Activated CD4-positive, alpha-beta T cell treated with anti-CD3 and anti-CD28 coated beads, Interleukin-2, amount 50 U/mL, for 24 hours (primary cell): ENCODE measurements at places on chromosomes 2 and 18.

- no peak for DNase-seq
These were observed 89.9 kb downstream of the CDH19 start for GRCh38 chr18:66513996-66514395.

GRCh38 chr18:49250816-49251388 is 209.5 kb downstream of the DYM start:
- no peak for DNase-seq

DNA sequence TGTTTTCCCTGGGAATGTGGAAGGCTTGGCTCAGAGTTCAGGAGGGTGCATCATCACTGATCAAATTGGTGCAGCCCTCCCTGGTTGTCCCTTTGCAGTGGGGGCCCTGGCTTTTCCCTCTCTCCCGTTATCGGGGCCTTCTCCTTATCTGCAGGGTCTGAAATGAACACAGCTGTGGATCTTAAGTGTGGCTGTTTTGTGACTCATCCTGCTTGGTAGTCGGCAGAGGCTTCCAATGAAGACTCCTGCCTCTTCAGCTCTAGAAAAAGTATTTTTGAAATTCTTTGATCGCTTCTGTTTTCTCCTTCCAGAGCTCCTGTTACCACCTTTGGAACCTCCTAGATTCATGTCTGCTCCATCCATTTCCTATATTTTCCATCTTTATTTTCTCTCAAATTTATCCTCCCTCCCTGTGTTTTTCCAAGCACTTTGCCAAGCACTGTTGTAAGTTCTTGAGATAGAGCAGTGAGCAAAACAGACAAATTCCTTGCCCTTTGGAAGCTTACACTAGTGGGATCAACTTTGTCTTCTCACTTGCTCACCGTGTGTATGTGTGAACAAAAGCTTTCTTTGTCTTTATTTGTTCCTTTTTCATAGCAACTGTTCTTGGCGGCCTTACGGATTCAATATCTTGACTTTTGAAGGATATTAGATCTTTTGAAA is 45.7 kb downstream of the RALB start:
- DNase-seq = no peak

DNA sequence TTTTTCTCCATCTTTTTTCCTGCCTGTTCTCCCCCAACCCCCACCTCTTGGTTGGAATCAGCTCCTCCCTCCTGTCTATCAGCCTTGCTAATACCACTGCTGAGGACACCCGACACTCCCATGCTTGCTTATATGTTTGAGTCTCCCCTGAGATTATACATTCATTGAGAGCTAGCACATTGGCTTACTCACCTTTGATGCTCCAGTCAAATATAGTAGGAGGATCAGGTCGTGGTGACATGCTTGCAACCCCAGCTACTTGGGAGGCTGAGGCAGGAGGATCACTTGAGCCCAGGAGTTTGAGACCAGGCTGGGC is 91.5 kb upstream of the CCBE1 start:
- DNase-seq = no peak

GRCh38 chr2:10245021-10245420 is 57.7 kb upstream of the HPCAL1 start:
- DNase-seq = no peak

GRCh38 chr2:64655018-64655664 is 1.4 kb upstream of the SERTAD2 start:
- DNase-seq = no peak

GRCh38 chr18:7325126-7325430 is 94.2 kb downstream of the LRRC30 start:
- DNase-seq = no peak

- no peak for DNase-seq
These were observed 160.4 kb downstream of the NUP35 start for GRCh38 chr2:183284606-183285005.

GRCh38 chr2:219206328-219207133 is at the start of gene ZFAND2B:
TSS of gene ZFAND2B (plus strand) at chr2:219206782. CDS start at chr2:219206988, 206 bp downstream.
- DNase-seq = peak; percentile 87

DNA sequence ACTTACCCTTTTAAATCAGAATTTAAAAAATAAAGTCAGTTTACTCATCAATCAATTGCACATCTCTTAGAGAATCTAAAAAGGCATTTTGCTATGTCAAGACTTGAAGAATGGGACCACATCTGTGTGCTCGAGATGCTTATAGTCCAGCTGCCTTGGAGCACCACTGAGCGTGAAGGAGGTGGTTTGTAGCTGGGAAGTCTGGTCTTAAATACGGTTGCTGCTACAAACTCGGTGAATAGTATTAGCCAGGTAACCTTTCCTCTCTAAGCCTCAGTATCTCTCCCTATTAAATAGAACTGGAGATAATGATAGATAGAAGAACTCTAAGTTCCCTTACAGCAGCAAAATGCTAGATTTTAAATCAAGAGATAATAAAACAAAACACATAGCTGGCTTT is 289.7 kb downstream of the TRIB2 start:
- no peak for DNase-seq

DNA sequence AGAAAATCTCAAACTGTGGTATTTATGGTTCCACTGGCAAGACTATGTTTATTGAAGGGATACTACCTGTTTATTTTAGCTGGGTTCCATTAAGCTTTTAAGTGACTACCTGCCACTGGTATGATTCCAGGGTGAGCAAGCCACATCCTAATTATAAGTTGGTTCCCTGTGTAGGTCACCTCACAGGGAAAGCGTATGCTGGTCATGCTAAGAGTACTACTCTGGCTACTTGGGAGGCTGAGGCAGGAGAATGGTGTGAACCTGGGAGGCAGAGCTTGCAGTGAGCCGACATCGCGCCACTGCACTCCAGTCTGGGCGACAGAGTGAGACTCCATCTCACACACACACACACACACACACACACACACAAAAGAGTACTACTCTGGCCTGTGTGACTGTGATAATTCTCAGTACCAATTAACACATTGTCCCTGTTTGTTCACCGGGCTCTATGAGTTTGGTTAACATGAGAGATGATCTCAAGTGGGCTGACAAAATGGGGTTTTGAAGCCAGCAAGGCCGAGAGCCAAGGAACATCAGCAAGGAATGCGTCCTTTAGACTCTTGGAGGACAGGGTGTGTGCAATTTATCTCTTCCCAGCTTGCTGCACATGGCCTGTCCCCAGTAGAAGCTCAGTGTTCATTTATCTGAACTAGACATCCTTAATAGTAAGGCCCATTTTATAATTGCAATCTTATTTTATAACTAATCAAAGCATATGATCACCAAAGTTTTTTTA is 15.2 kb upstream of the ITSN2 start:
- DNase-seq = no peak

GRCh38 chr2:222525811-222526210 is 101.5 kb downstream of the SGPP2 start:
- no peak for DNase-seq

- DNase-seq = no peak
These were observed 48.2 kb downstream of the LONRF2 start for GRCh38 chr2:100274076-100274475.
